Smooth muscle cell of the brain vasculature (primary cell): ENCODE measurements at places on chromosomes 1 and 21.

- no peak for DNase-seq
Measured at GRCh38 chr1:194369622-194370021, 1183.2 kb upstream of the B3GALT2 start.

GRCh38 chr1:29515170-29515955 is 279.0 kb downstream of the PTPRU start:
- DNase-seq = no peak

DNA sequence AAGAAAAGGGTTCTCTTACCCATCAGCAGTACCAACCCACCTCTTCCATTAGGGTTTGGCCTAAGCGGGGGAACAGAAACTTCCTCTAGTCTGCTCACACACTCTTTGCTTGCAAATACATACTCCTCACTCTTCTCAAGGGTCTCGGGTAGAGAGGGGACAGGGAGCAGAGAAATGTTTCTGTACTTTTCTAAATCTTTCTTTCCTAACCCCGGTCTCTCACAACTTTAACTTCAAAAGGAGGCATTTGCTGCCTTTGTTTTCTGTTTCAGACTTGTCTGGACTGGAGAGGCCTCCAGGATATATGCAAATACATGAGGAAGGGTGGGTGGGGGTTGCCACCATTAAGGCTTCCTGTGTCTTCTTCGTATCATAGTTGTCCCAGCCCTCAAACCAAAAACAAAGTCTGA is 10.5 kb upstream of the LAX1 start:
- no peak for DNase-seq

DNA sequence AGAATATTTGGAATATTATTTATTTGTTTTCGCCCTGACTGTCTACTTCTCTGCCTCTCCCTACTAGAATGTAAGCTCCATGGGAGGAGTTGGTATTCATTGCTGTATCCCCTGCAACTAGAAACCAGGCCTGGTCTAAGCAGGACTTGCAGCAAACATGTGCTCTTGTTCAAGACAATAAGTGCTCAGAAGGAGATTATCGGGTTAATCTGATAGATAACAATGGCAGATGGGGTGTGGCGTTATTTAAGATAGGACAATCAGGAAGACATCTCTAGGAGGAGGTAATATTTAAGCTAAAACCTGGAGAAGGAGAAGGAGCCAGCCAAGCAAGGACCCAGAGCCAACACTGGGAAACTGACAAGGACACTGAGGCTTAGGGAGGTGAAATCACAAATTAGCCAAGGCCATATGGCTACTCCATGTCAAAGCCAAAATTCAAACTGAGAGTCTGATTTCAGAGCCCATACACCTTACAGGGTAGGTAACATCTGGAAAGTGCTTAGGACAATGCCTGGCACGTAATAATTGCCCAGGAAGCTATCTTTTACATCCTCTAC is 41.5 kb downstream of the STYXL2 start:
- no peak for DNase-seq

- DNase-seq = peak; percentile 98
Measured at GRCh38 chr1:160108888-160109662, 6.5 kb upstream of the ATP1A2 start.

- DNase-seq = no peak
Measured at GRCh38 chr1:125086611-125087010, 3901.8 kb downstream of the SRGAP2C start.

DNA sequence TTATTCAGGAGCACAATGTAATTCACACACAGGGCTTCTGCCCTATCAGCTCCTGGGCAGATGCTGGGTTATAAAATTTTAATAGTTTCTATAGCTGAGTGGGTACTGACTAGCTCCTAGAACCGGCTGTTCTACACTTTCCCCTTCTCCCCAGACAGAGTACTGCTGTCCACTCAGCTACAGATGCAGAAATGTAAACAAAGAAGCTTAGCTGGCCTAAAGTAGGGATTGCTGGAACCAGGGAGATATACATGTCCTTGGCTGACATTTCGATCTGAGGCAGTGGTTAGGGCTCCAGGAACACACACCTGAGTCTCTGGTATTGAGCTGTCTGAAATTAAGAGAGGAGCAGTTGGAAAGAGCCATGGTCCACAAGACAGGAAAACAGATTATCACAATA is 211.5 kb upstream of the USP24 start:
- DNase-seq = no peak

DNA sequence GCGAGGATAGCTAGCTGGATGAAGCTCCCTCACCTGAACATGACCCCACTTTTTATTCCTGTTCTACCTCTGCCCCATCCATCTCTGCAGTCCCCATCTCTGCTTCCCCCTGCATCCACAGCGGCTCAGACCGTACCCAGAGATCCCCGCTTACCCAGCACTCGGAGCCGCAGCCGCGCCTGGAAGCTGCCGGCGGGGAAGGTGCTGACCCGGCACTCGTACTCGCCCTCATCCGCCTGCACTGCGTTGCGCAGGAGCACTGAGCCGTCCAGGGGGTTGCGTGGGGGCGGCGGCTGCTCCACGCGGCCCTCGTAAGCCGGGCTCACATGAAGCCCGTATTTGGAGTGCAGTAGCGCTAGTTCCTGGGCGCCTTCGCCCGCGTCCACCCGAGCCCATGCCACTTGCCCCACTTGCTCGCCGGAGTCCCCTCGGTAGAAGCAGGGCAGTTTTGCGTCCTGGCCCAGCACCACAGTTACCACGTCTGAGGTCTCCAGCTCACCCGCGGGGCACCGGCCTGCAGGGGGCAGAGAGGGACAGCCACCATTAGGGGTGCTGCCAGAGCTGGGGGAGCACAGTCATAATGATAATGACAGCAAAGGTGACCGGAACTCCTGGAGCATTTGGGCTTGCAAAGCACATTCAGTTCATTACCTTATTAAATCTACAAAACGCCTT is 9.8 kb downstream of the NECTIN4 start:
- DNase-seq = no peak

DNA sequence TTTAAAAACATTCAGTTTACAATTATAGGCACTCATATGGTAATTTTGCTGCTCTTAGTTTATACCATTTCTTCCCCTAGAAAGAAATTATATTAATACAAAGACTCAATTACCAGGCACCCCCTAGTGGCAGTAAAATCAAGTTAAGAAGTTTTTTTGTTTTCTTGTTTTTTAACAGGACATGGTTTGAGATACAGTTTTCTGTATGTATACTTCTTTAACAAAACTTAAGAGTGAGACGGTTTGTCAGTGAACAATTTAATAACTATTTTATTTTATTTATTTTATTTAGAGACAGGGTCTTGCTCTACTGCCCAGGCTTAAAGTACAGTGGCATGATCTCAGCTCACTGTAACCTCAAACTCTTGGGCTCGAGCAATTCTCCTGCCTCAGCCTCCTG is 224.6 kb downstream of the FAF1 start:
- DNase-seq = peak; percentile 23

DNA sequence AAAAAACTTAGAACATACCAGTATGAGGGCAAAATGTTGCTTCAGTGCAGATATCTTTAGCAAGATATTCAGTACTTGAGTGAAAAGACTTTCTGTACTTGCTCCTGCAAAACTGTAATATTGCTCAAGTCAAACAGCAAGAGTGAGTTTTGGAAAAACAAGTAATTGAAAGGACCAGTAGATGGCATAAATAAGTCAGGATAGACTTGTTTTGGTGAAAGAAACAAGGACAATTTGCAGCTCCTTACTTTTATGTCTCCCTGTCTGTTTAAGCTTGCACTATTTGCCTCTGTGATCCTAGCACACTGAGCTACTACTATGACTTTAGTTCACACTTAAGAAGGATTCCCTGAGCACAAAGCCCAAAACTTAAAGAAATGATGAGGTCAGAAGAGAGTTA is 39.1 kb downstream of the IFI44 start:
- peak; percentile 33 for DNase-seq

DNA sequence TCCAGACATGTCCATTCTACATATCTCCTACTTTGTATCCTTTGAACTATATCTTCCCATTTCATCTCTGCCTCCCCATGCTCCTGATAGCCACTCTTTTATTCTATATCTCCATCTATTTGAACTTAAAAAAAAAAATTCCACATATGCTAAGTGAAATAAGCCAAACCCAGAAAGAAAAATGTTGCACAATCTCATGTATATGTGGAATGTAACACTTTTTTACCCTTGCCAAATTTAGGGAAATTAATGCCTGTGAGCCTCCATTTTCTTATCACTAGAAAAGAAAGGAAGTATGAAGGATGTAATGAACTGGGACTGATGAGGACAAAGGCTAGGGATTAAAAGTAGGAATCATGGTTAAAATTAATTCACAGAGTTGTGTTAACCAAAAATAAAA is 53.5 kb downstream of the RGS13 start:
- no peak for DNase-seq

GRCh38 chr1:207088701-207089626 is at the start of gene C4BPB:
Gene C4BPB (plus strand): TSS chr1:207088860. CDS start chr1:207089532, 672 bp downstream.
- no peak for DNase-seq

GRCh38 chr21:42830456-42831455 is 48.6 kb downstream of the WDR4 start:
- no peak for DNase-seq

DNA sequence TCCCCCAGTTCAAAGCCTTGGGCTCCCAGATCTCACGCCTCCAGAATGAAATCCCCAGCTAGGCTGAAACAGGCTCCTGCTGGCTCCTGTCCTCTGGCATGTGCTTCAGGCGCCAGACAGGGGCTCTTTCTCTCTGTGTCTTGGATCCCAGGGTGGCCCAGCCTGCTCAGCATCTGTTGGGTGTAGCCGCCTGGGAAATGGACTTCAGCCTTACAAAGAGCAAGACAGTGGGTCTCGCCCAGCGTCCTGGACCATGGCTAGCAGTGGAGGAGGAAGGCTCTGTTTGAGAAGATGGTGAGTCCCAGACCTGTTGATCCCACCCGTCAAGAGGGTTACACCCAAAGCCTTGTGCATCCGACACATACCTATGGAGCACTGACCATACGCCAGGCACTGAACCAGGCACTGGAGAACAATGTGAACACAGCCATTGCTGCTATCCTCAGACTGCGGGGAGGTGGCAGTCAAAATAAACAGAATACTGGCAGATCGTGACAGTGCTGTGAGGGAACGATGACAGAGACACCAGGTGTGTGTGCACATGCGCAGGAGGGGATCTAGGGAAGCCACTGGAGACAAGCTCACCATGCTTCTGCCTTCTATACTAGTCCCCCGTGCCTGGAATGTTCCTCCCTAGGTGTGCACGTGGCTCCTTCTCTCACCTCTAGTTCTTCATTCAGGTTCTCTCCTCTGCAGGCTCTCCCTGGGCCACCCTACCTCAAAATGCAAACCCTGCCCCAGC is 93.0 kb upstream of the GCLM start:
- DNase-seq = no peak

- DNase-seq = no peak
Measured at GRCh38 chr1:101060992-101061391, 35.4 kb upstream of the DPH5 start.

- DNase-seq = no peak
Measured at GRCh38 chr21:34909492-34910292, 139.4 kb downstream of the RUNX1 start.

DNA sequence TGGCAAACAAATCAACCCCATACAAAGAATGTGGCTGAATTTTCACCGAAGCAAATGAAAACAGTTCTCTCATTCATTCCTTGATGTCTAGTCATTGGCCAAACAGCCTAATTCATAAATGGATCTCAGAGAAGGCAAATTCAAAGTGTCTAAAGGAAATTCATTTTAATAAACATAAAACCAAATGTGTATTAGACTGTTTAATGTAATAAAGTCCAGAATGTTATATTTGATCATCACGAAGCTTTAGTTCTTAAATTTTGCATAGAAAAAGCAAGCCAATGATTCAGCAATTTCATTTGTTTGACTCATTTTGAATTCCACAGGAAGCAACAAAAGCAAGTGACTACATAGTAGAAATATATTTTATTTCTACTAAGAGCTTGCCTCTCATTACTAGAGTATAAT is 379.2 kb upstream of the ADAMTS5 start:
- DNase-seq = no peak

- DNase-seq = no peak
Measured at GRCh38 chr1:212643877-212644276, 35.3 kb downstream of the ATF3 start.

- no peak for DNase-seq
Measured at GRCh38 chr1:221823561-221823960, 81.7 kb upstream of the DUSP10 start.

GRCh38 chr1:65177457-65177856 is 29.5 kb downstream of the AK4 start:
- DNase-seq = no peak

GRCh38 chr1:54384471-54384870 is 21.7 kb downstream of the SSBP3 start:
- DNase-seq = no peak

- DNase-seq = no peak
Measured at GRCh38 chr21:27713154-27714109, 746.5 kb upstream of the ADAMTS5 start.

GRCh38 chr1:177854951-177855350 is 114.9 kb downstream of the SEC16B start:
- DNase-seq = no peak

DNA sequence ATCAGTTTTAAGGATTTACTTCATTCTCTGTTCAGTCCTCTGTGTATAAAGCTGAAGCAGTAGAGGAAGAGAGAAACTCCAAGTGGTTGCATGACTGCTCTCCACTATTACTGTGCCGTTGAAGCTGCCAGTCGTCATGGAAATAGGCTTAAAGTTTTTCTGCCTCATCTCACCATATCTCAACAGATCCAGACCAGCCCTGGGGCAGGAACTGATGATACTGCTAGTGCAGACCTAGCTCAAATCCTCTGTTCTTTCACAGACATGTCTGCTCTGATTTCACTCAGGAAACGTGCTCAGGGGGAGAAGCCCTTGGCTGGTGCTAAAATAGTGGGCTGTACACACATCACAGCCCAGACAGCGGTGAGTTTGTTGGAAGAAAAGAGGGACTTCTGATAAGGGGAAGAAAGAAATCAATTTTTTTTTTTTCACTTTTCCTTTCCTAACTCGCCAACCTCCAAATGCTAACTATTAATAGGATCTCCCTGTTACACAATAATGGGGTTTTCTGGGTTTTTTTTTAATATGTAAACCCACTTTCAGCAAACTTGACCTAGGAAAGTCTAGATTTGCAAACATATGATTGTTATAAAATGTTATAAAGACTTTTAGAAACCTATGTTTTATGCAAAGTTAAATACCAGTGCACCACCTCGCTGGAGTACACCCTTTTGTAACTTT is 22.2 kb upstream of the STRIP1 start:
- no peak for DNase-seq

DNA sequence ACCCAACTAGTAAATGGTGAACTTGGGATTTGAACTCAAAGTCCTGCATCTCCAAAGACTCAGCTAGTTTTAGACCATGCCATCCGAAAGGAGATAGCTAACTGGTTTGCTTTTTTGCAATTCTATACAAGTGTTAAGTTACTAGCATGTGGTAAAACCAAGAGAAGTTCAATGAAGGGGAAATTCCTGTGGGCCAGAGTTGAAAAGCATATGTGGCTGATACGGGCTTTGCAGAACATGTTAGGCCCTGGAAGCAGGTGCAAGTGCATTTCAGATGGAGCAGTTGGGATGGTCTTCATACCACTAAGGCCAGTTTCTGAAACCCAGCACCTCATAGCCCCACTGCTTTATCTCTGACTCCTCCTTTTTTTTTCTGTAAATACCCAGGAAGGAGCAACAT is 620.9 kb downstream of the PLPP3 start:
- no peak for DNase-seq

GRCh38 chr1:31135973-31136600 is 70.6 kb upstream of the PUM1 start:
- DNase-seq = no peak

- DNase-seq = no peak
Measured at GRCh38 chr1:5896706-5897660, 95.2 kb downstream of the NPHP4 start.
